Stimulated activated CD8-positive, alpha-beta memory T cell treated with anti-CD3 and anti-CD28 coated beads, Interleukin-4, amount 100 ng/mL, for 4 hours (primary cell): ENCODE measurements at places on chromosomes 11 and 22.

GRCh38 chr22:47678636-47679287 lies 916.3 kb downstream of the TBC1D22A start:
- no peak for DNase-seq

GRCh38 chr22:27873472-27873871 lies 45.6 kb downstream of the PITPNB start:
- no peak for DNase-seq

GRCh38 chr11:59708537-59708936 lies 5.1 kb downstream of the OR10V1 start:
- no peak for DNase-seq

DNA sequence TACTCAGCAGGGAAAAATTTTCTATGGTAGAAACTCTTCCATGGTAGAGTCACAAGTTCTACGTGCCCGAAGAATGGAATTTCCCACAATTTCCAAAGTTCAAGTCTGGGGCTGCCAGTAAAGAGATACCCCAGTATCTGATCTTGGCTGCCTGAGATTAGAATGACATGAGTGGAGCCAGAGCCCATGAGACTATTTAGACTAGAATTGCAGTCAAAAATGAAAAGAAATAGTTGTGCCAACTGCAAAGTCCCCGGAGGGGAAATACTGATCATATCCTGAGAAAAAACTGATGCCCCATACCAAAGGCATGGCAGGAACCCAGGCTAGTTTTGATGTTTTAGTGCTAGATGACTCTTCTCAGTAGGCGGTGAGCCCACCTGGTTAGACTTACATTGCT lies 11.2 kb downstream of the MAJIN start:
- DNase-seq, result no peak
